A172 (cell line): ENCODE measurements at places on chromosomes 5 and 9. TPM values are rescaled to one million over a fixed set of nuclear protein-coding genes. Genes with fewer than 3 reads are reported as not detected.
A peak's percentile ranks its signal among the peaks of the same experiment; 100 is the strongest.

GRCh38 chr9:70406434-70406862, 8.0 kb downstream of the KLF9 start:
- no peak for DNase-seq

DNA sequence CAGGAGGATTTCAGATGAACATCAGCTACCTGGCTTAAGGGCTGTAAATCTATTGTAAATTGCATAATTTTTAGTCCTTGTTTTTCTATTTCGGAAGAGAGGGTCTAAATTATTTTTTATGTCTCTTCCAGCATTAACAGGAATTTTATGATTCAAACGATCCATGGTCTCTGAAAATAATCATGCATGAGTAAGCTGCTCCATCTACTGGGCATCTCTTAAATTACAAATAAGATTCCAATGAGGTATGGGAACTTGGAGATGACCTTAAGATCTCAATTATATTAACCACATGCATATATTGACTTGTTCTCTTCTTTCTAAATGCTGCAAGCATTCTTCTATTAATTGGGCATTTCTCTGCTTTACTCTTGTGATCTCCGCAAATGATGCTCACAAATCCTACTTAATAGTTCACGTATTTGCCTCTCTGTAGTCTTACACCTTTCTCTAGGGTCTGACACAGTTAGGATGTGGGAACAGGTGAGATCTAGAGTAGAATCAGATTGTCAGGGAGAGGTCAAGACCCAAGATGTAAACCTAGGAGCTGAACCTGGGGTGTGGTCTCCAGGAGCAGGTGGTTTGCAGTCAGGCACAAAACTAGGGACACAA, 86.9 kb downstream of the NUDT12 start:
- peak; percentile 35 for DNase-seq

DNA sequence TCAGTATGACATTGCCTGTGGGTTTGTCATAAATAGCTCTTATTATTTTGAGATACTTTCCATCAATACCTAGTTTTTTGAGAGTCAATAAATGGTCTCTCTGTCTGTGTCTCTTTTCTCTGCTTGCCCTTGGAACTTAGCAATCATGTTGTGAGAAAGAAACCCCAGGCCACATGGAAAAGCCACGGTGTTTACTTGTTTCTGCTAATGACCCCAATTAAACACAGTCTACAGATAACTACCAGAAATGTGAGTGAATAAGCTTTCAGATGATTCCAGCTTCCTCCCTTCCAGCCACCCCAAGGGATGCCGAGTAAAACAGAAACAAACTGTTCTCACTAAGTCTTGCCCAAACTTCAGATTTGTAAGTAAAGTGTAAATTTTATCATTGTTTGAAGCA, 584.9 kb downstream of the MAT2B start:
- no peak for DNase-seq

- no peak for DNase-seq
Measured at GRCh38 chr9:130497139-130497538, 52.4 kb downstream of the ASS1 start.

DNA sequence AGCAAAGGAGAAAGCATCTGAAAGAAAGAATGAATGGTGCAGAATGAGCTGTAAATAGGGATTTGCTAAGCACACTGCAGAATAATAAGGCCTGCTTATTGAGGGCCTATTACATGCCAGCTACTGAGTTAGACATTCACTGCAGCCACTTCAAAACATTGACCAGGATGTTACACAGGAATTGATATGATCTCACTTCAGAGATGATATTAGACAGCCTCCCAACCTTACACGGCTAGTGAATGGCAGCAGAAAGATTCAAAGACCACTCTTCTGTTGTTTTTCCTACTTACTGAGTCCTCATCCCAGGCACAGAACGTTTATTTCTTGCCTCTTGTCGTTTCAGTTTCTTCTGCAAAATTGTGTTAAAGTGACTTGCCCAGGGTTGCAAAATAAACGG, 1209.9 kb upstream of the WWC1 start:
- no peak for DNase-seq

DNA sequence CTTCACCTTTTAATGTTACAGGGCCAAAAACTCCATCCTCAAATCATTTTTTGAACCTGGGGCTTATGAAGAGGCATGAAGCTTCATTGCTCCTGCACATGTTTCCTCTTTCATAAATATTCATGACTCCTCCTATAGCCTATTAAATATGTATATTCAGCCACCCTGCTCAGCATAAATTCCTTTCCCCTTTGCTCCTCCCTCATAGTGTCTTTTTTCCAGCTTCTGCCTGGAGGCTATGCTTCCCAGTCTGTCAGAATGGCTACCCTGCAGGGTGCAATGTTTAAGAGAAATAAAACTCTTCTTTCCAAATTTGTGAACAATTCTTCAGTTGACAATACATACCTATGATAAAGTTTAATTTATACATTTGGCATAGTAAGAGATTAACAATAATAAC, 1082.9 kb upstream of the CDH18 start:
- DNase-seq: peak; percentile 12

PCDHGC3 gene
- 46.6 and 51.7 TPM in 2 replicates for total RNA-seq
